ENCODE measurements at places on chromosomes 4 and X. TPM values are rescaled to one million over a fixed set of nuclear protein-coding genes. Genes with fewer than 3 reads are reported as not detected.
A peak's percentile ranks its signal among the peaks of the same experiment; 100 is the strongest.

DNA sequence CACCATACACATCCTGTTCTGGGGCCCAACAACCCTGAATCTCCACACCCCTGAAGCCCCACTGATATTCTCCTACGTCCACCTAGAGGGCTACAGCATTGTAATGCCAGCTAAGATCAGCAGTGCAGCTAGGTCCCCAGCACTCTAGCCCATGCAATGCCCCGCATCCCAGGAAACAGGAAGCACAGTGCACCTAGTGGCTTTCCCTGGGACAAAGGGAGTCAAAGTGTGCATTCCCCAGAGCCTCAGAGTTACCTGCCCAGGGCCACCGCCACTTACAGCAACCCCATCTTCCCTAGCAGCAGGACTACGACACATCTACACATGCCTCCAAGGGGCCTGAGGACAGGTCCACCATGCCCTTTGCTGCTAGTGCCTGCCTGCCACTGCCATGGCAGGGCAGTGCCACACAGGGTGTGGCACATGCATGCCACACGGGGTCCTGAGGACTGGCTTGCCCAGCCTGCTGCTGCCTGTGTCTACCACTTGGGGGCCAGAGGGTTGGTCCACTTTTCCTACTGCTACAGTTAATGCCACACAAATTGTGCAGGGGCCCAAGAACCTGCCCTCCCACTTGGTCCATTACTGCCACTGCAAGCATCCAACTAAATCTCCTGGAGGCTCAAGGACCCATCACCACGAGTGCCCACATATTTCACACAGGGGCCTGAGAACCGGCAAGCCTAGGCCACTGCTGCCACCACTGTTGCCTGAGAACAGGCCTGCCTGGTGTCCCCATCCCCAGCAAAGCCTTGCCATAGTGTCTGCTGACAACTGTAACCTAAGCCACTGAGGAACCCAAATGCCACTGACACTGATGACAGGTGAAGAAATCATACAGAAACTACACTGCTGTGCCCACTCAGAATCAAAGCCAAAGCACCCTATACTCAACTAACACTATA is 23.7 kb downstream of the TLR6 start:
- no peak for DNase-seq
- no peaks in the 10 kb centered on the region for H3K27me3 ChIP-seq
- no peaks in the 10 kb centered on the region for H3K4me1 ChIP-seq
- H3K27ac ChIP-seq = no peak overlapping the region
- no peak overlapping the region for H3K4me3 ChIP-seq

DNA sequence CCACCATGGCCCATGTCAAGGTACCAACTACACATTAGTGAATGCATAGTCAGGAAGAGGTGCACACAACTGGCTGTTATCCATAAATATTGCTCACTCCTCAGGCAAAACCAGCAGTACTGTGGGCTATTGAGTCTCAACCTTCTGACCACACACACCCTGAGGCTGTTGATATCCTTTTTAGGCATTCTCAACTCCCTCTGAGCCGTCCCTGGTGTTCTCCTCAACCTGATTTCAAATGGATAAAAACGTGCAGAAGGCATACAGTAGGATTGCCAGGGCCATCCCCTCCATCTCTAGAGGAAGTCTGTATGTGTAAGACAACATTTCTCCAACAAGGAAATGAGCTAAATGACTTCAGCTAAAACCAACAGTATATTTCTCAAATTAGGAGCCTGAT is 98.7 kb upstream of the KLHL13 start:
- H3K27me3 ChIP-seq = no peaks in the 10 kb centered on the region
- H3K27ac ChIP-seq = no peak overlapping the region
- no peak overlapping the region for H3K4me3 ChIP-seq
- DNase-seq = no peak

DNA sequence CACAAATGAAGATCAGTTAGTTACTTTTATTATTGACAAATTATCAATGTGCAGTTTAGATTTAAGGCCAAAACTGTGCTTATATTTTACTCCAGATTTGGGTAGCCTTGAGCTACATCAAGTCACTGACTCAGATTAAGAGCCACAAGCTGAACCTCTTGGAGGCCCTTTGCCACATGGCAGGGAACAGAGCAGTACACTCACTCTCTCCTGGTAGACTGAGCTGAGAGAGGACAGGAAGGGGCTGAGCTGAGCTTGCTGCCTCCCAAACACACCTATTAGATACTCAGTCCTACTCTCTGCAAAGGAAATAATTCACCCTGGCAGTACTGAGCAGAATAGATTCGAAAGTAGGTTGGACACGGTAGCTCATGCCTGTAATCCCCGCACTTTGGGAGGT is 7.8 kb downstream of the STAP1 start:
- no peaks in the 10 kb centered on the region for H3K36me3 ChIP-seq
- H3K27me3 ChIP-seq = no peaks in the 10 kb centered on the region
- H3K27ac ChIP-seq = no peak overlapping the region

The RPA4 gene
- 2.1 TPM for total RNA-seq

The UGT2B11 gene
- not detected for total RNA-seq

GRCh38 chr4:110625576-110626257 is 2.8 kb upstream of the PITX2 start:
- no peaks in the 10 kb centered on the region for H3K36me3 ChIP-seq
- no peaks in the 10 kb centered on the region for H3K27me3 ChIP-seq
- H3K4me1 ChIP-seq = no peaks in the 10 kb centered on the region
- DNase-seq = no peak

- no peaks in the 10 kb centered on the region for H3K36me3 ChIP-seq
- H3K4me3 ChIP-seq = peak overlapping the region; percentile 26
- no peak for DNase-seq
- H3K27ac ChIP-seq = no peak overlapping the region
- H3K27me3 ChIP-seq = no peaks in the 10 kb centered on the region
Measured at GRCh38 chr4:145099653-145100052, 1.5 kb downstream of the ABCE1 start.

- H3K36me3 ChIP-seq = no peaks in the 10 kb centered on the region
- no peaks in the 10 kb centered on the region for H3K4me1 ChIP-seq
- no peak overlapping the region for H3K4me3 ChIP-seq
- no peak overlapping the region for H3K27ac ChIP-seq
- no peaks in the 10 kb centered on the region for H3K27me3 ChIP-seq
- no peak for DNase-seq
Measured at GRCh38 chrX:79630033-79631009, 263.2 kb upstream of the ITM2A start.

The SRPK3 gene
- 5.4 TPM for total RNA-seq

GRCh38 chrX:29555465-29556091 is 659.8 kb upstream of the MAGEB2 start:
- no peaks in the 10 kb centered on the region for H3K27me3 ChIP-seq
- H3K27ac ChIP-seq = no peak overlapping the region
- no peaks in the 10 kb centered on the region for H3K36me3 ChIP-seq
- H3K4me1 ChIP-seq = no peaks in the 10 kb centered on the region
- no peak for DNase-seq
- H3K4me3 ChIP-seq = no peak overlapping the region

DNA sequence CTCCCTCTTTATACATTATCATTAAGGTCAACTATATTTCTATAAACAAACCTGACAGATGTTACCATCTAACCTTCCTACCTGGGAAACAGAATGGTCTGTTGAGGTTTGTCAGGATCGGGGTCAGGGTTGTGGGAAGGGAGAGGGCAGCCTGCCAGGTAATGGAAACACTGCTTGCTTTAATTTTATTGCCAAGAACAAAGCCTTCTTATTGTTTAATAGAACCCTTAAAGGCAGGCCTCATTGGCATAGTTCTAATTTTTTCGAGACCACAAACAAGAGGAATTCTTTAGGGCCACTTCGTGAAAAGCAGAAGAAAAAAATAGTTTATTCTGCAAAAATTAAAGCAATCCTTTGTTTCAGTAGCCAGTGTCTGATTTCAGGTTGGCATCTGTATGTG is 113.2 kb downstream of the MID1 start:
- H3K27ac ChIP-seq = no peak overlapping the region
- H3K4me1 ChIP-seq = peaks cover 2% of the 10 kb centered on the region
- H3K27me3 ChIP-seq = no peaks in the 10 kb centered on the region
- H3K36me3 ChIP-seq = no peaks in the 10 kb centered on the region
- H3K4me3 ChIP-seq = no peak overlapping the region

DNA sequence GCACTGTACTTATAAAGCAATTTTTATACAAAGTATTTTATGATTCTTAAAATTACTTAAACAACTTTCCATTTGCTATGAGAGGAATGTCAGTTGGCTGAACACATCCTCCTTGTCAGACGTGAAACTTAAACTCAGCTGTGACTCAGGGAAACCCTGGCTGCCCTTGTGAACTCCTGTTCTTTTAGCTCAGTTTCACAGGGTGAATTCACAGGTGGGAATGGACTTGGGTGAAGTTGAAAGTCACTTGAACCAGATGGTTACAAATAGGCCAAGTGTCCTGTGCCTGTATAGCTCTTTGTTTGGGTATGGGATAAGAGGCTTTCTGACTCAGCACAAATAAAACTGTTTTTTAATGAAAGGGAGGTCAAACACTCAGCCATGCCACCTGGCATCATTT is 67.4 kb upstream of the FAM47B start:
- H3K36me3 ChIP-seq = no peaks in the 10 kb centered on the region
- no peak overlapping the region for H3K4me3 ChIP-seq
- DNase-seq = no peak
- H3K27ac ChIP-seq = no peak overlapping the region
- H3K4me1 ChIP-seq = no peaks in the 10 kb centered on the region
- no peaks in the 10 kb centered on the region for H3K27me3 ChIP-seq

The GSPT2 gene
- 7.7 TPM for total RNA-seq

DNA sequence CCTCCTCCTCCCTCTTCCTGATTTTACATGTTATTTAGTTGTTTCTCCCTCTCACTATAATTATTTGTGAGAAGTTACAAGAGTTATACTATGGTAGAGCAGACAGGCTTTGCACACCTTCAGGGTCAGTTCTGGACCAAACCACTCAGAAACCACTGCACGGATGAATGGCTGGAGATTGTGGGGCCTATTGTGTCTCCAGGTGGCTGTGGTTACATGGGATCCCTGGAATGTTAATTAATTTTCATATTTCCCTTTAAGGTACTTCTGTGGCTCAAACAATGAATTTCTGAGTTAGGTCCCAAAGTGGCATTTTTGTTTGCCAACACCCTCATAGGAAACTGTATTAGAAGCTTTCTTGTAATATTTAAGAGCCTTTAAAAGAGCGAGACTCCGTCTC is 151.9 kb downstream of the BMPR1B start:
- no peaks in the 10 kb centered on the region for H3K4me1 ChIP-seq
- no peak overlapping the region for H3K4me3 ChIP-seq
- no peak overlapping the region for H3K27ac ChIP-seq

The STEEP1 gene
- 18.4 TPM for total RNA-seq

DNA sequence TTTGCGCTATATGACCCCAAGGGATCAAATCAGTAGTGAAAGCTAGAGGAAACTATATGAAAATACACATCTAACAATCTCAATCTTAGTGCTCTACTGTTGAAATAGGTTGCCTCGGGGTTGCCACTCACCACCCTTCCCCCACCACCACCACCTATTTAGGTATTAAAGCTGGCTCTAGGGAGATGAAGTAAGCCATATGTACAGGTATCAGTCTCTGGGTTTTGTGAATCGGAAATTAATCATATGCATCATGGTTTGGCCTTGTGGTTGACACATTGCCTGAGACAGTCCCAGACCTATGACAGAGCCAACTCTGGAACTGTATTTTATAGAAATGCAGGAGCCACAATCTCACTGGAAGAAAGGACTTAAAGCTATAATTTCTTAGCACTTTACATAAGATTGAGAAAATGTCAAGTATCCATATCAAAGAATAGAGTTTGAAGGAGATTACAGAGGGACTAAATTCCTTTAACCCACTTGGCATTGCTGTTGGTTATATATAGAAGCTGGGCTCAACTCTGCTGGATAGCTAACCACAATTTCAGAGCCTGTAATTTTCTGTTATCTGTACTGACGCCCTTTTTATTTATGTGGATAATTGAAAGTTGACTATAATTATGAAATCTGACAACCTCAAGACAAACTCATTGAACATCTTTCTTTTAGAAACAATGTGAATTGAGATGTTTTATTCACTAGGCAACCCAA is 26.7 kb upstream of the BMP2K start:
- H3K36me3 ChIP-seq = no peaks in the 10 kb centered on the region
- no peaks in the 10 kb centered on the region for H3K4me1 ChIP-seq
- no peak overlapping the region for H3K27ac ChIP-seq
- H3K4me3 ChIP-seq = no peak overlapping the region
- H3K27me3 ChIP-seq = no peaks in the 10 kb centered on the region
- DNase-seq = no peak

The SYTL5 gene
- not detected for total RNA-seq

- no peak overlapping the region for H3K4me3 ChIP-seq
- H3K36me3 ChIP-seq = peaks cover 4% of the 10 kb centered on the region
- H3K27me3 ChIP-seq = no peaks in the 10 kb centered on the region
- H3K4me1 ChIP-seq = no peaks in the 10 kb centered on the region
- H3K27ac ChIP-seq = no peak overlapping the region
Measured at GRCh38 chr4:54696649-54697048, 38.9 kb downstream of the KIT start.

- H3K36me3 ChIP-seq = no peaks in the 10 kb centered on the region
- H3K27ac ChIP-seq = no peak overlapping the region
- H3K27me3 ChIP-seq = no peaks in the 10 kb centered on the region
- H3K4me3 ChIP-seq = no peak overlapping the region
- H3K4me1 ChIP-seq = no peaks in the 10 kb centered on the region
Measured at GRCh38 chr4:151694961-151695720, 65.7 kb downstream of the GATB start.

- DNase-seq = no peak
- no peaks in the 10 kb centered on the region for H3K27me3 ChIP-seq
- H3K4me1 ChIP-seq = no peaks in the 10 kb centered on the region
- H3K27ac ChIP-seq = no peak overlapping the region
- H3K36me3 ChIP-seq = no peaks in the 10 kb centered on the region
- no peak overlapping the region for H3K4me3 ChIP-seq
Measured at GRCh38 chrX:3142259-3143042, 101.2 kb downstream of the ARSF start.

DNA sequence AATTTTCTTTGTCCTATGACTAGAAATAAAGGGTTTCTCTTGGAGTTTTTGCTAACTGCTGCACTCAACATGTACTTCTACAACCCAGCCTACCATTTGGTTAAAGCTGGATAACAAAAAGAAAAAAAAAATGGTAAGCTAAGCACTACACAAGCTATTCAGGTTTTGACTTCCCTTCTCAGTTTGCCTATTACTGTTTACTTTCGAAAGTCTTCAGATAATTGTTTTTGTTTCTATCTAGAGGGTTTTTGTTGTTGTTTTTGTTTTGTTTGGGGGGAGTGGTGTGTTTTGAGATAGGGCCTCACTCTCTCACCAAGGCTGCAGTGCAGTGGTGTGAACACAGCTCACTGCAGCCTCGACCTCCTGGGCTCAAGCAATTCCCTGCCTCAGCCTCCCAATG is 46.6 kb downstream of the CLOCK start:
- no peak overlapping the region for H3K4me3 ChIP-seq
- H3K4me1 ChIP-seq = no peaks in the 10 kb centered on the region
- DNase-seq = no peak
- H3K36me3 ChIP-seq = no peaks in the 10 kb centered on the region

The TMPRSS11A gene
- total RNA-seq = not detected

DNA sequence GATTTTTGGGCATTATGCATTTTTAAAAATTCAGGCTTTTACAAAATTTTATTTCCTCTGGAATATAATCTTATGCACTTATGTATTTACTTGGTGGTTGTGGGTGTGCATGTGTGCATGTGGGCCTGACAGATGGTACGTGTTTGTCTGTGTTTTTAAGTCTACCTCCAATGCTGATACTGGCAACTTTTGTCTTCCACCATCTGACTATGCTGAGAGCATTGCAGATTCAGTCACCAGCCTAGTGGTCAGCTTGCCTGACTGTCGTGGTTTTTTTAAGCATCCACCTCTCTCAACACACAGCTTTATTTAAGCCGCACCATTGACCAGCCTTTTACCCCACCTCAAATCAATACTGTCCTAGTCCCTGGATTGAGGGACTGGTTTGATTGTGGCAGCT is 37.1 kb downstream of the FSTL5 start:
- no peak for DNase-seq
- H3K4me1 ChIP-seq = no peaks in the 10 kb centered on the region
- no peaks in the 10 kb centered on the region for H3K36me3 ChIP-seq
- H3K27ac ChIP-seq = no peak overlapping the region
- no peak overlapping the region for H3K4me3 ChIP-seq
